Right ventricle myocardium superior (tissue), 1 donor: ENCODE measurements at places on chromosomes 11 and 22. TPM values are rescaled to one million over a fixed set of nuclear protein-coding genes. Genes with fewer than 3 reads are reported as not detected.

Gene GGT5
- total RNA-seq: 21.0 TPM

Gene TRIM51G
- total RNA-seq: not detected

Gene DGAT2
- total RNA-seq: 20.7 TPM

Gene C1QTNF4
- 0.48 TPM for total RNA-seq

Gene RAPSN
- 6.7 TPM for total RNA-seq

Gene TEAD1
- 107 TPM for total RNA-seq

DNA sequence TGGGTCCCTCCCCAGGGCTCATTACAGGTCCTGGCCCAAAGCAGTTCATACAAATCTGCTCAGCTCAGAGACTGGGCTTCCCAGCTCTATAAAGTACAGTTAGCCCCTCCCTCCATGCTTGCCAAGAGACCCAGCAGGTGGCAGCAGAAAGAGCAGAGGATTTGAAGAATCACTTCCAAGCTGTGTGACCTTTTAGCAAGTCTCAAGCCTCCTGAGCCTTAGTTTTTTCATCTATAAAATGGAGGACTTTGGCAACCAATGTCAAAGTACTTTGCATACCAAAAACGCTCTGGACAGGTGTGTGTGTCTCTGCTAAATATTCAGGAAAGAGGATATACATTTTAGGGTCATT lies 26.6 kb downstream of the RELT start:
- DNase-seq: no peak

- no peak for DNase-seq
Observed at GRCh38 chr22:39722032-39722325, 151.4 kb downstream of the CACNA1I start.

DNA sequence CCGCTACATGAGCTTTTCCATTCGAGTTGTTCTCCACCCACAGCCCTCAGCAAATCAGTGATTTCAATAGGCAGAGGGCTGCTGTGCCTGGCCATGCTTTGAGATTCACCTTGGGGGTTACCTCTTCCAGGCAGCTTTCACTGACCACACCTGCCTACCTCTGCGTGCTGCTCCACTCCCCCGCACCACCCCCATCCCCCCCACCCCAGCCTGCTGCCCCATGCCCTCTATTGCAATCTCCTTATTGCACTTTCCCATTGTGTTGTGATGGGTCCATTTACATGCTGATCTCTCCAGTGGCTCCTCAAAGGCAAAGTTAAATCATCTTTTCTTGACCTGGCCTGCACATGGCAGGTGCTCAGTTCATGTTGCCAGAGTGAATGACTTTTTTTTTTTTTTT lies 18.0 kb upstream of the POLA2 start:
- DNase-seq: no peak

- no peak for DNase-seq
Observed at GRCh38 chr11:15127341-15127740, 12.6 kb downstream of the INSC start.

GRCh38 chr11:78586452-78587046 lies 11.9 kb upstream of the NARS2 start:
- no peak for DNase-seq

DNA sequence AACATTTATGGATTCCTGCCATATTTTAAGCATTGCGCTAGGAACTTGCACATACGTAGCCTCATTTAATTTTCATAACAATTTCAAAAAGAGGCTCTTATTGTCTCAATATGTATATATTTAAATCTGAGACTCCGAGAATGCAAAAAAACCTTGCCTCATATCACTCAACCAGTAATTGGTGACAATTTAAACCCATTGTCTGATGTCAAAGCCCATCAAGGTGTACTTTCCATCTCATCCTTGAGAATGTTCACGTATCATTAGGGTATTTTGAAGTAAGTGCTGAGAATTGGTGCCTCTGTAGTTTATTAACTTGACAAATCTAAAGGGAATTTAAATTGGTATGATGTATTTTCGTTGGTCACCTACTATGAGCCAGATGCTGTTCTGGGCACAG lies 136.5 kb downstream of the FAM76B start:
- no peak for DNase-seq

DNA sequence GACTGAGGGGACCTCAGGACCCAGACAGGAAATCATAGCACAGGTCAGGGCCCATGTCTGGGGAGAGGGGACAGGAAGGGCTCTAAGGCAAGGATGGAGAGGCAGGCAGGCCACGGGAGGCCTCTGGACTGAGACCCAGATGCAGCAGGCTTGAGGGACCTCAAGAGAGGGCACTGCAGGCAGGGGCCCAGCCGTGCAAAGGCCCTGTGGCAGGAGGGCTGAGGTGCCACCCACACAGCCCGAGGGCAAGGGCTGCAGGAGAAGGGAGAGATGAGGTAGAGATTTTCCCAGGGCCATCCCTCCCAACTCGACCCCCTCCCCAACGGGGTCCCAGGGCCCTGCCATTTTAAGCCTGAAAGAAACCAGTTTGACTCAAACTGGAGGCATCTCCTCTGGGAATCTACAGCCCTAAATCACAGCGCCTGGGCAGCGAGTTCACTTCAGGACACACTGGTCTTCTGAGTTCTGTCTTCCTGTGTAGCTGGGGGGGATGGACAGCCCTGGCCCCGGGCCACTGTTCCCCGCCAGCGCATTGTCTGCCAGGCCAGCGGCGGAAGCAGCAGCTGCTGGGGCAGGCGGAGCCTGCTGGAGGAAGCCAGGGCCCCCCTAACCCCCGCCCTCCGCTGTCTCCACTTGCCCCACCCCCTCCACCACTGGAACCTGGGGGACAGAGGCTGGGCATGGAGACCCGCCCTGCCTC lies 20.3 kb upstream of the WNT7B start:
- peak; percentile 97 for DNase-seq

- peak; percentile 82 for DNase-seq
Observed at GRCh38 chr11:133787379-133788141, 57.8 kb downstream of the SPATA19 start.

DNA sequence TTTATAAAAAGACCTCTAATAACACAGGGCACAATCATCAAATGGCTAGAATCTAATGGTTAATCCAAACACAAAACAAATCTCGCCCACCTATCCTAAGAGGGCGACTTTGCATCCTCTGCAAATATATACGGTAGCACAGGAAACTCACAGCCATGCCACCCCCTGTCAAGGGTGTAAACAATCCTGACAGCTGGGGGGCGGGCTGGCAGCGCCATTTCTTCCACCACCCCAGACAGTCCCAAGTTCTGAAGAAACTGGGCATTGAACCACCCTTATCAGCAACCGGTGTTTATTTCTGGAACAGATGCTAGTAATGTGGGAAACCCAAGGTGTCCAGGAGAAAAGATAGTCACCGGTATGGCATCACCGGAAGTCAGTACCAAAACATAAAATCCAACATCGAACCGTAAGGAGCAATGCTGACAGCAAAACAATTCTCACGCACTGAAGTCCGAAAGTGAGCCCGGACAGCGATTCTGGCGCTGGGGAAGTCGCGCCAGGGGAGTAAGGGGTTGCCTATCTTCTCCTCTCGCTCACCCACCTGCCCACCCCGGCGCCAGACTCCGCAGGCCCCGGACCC lies 825 bp downstream of the FBXO3 start:
- DNase-seq: no peak

DNA sequence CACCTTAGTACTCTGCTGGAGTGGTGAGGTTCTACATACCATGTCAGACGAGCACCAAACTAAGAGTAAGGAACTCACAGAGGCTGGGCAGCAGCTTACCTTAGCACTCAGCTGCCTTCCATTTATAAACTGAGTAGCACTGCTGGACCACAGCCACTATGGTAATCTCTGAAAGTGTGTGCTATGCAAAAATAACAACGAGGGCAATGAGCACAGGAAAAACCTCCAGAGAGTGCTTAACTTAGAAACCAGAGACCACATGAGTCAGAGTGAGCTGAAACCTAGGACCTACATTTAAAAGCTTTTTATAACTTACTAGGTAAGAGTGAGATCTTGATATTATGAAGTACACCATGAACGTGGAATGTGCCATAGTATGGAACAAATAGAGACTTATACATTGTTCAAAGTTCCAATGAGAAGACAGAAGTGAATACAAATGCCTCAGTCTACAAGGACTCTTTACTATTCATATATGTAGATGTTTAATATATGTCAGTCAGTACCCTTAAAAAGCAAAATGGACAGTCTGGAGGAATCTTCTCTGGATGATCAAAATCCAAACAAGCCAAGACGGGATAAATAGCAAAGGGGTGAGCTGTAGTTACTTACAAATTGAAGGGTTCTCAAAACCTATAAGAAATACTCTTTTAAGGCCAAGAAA lies 17.2 kb upstream of the CD59 start:
- no peak for DNase-seq

DNA sequence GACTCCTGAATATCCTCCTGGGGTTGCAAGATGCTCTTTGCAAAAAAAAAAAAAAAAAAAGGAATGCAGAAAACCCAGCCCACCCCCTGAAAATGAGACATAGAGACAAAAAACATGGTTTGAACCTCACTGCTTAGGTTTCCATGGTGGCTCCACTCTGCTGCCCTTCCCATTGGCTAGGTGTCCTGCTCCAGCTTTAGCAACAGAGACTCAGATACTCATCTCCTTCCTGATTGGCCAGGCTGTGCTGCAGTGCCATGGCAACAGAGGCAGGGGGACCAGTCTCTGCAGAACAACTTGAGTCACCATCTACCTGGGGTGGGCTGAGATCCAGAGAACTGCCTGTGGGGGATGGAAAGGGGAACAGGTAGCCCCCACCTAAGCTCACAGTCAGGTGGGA lies 17.4 kb upstream of the YWHAH start:
- DNase-seq: no peak

DNA sequence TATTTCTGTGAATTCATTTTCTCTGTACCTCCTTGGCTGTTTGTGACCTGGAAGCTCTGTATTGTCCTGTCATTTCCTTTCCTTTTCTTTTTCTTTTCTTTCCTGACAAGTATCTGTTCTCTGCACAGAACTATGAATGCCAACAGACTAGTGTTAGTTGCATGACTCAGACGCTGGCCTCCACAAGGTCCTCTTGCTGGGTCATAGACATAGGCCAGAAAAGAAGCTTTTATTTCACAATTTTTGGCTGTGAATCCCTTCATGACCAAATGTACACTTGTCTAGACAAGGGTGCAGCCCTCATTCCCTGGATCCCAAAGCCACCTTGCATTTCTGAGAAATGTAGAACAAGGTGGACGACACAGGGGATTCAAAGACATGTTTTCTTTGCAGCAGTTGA lies 104.1 kb upstream of the MTNR1B start:
- no peak for DNase-seq

- DNase-seq: no peak
Observed at GRCh38 chr11:21723678-21724077, 469.2 kb upstream of the ANO5 start.

DNA sequence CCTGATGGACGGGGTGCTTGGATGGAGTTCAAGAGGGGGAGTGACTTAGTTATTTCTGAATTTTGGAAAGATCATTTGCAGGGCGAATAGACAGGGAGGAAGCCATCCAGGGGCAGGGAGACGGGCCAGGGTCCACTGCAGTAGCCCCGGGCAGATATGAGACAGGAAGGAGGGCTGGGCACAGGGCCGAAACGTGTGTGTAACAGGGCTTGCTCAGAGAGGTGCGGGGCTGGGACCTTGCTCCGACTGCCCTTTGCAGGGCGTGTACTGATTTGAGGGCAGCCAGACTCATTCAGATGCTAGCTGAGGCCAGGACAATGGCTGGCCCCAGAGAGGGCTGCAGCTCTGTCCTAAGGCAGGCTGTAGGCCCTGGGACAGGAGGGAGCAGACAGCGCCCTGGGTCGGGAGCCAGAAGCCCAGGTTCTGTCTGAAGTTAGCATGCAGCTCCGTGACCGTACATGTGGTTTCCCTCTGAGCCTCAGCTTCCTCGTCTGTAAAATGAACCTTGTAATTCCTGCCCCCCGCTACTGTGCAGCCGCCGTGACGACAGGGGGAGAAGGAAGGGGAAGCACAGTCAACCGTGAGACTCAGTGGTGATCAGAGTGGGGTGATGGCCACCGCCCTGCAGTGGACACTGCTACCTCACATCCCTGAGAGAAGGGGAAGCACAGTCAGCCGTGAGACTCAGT lies 103.4 kb downstream of the PHF21B start:
- DNase-seq: no peak

DNA sequence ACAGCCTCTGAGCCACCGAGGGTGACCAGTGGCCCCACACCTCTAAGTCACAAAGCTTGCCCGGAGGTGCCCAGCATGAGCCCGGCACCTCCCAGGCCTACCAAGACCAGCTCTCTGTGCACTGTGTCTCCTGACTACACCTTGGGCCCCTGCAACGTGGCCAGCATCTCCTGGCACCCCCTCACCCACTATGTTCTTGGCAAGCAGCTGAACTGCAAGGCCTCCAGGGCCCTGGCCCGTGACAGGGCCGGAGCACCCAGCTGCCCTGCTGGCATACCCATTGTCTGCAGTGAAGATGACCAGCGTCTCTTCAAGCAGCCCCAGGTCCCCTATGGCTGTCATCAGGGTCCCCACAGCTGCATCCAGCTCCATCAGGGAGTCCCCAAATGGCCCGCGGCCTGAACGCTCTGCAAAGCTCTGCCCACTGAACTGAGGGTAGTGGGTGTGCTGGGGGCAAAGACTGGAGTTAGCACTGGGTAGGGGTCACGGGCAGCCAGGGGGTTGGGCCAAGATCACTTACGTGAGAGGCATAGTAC lies 1.6 kb downstream of the ARSA start:
- DNase-seq: no peak

- no peak for DNase-seq
Observed at GRCh38 chr11:37552284-37552683, 954.2 kb upstream of the RAG2 start.

DNA sequence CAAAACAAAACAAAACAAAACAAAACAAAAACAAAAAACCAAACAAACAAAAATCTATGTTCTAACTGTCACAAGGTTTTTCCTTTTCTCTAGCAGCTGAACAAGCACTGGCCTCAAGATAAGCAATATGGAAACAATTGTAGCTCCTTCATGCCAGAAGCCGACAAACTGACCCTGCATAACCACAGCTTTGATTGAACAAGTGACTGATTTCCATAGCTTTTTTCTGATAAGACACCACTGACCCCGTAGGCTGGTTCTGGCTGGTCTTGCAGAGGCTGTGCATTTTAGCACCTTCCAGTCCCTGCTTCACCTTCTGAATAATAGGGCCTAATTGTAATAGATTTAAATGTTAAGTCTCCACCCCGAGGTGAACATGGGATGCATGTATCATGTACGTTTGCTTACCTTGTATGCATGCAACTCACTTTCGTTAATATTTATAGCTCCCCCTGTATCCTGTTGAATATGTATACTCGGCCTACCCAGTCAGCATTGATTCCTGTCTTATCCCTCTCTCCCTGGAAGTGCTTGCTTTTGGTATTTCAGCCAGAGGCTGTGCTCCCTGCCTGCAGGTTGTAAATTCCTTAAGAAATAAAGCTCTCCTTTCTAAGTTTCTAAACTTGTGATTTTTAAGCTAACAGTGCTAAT lies 49.6 kb downstream of the CNTF start:
- DNase-seq: no peak

- DNase-seq: no peak
Observed at GRCh38 chr22:39431216-39431801, 25.5 kb upstream of the MGAT3 start.

DNA sequence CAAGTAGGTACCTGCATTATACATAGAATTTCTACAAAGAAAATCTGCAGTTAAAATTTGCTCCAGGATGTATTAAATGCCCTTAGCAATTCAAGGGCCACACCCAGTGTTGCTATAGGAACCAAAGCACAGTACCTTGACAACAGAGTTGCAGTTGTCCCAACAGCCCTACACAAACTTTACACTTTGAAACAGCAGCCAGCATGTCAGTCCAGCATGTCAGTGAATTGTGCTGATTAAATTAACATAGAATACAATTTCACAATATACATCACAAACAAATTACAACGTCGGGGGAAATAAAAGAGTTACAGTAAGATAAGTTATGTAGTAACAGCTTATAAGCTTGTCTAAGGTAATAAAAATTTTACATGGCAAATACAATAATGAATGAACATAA lies 389.2 kb downstream of the SOX6 start:
- no peak for DNase-seq

- no peak for DNase-seq
Observed at GRCh38 chr11:102719620-102720277, 5.0 kb downstream of the MMP8 start.
